ENCODE measurements at places on chromosomes 1 and 21.

- no peaks in the 10 kb centered on the region for H3K27me3 ChIP-seq
- no peak overlapping the region for H3K27ac ChIP-seq
- no peaks in the 10 kb centered on the region for H3K36me3 ChIP-seq
- H3K4me3 ChIP-seq, result no peak overlapping the region
- H3K4me1 ChIP-seq, result no peaks in the 10 kb centered on the region
These were observed 98.4 kb upstream of the USP25 start for GRCh38 chr21:15631342-15631741.

- DNase-seq, result no peak
- no peak overlapping the region for H3K27ac ChIP-seq
- H3K4me1 ChIP-seq, result no peaks in the 10 kb centered on the region
- H3K27me3 ChIP-seq, result no peaks in the 10 kb centered on the region
- H3K4me3 ChIP-seq, result no peak overlapping the region
These were observed 22.4 kb downstream of the ARMH1 start for GRCh38 chr1:44696789-44697345.

GRCh38 chr1:243253211-243253925, 1.7 kb downstream of the CEP170 start:
- H3K36me3 ChIP-seq, result no peaks in the 10 kb centered on the region
- H3K27me3 ChIP-seq, result no peaks in the 10 kb centered on the region
- peak overlapping the region; percentile 79 for H3K4me3 ChIP-seq
- peaks cover 70% of the 10 kb centered on the region for H3K4me1 ChIP-seq
- DNase-seq, result no peak

DNA sequence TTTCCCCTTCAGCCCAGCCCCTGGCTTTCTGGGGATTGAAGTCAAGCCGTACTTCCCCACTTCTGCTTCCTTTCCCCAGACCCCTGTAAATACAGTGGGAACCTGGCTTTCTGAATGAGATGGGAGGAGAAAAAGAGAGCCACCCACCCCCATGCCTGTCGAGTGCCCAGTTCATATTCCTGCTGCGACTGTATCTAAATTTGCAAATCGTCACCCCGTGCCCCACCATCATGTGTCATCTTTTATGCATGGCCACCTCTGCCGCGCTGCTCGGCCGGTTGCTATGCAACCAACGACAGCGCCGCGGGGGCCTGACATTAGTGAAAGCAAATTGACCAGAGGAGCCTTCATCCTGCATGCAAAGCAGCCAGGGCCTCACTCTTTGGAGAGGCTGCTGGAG, 143.0 kb downstream of the ELAVL4 start:
- no peak overlapping the region for H3K27ac ChIP-seq
- H3K4me1 ChIP-seq, result no peaks in the 10 kb centered on the region
- no peaks in the 10 kb centered on the region for H3K36me3 ChIP-seq
- no peak overlapping the region for H3K4me3 ChIP-seq

Measured in gastrocnemius medialis (tissue), 4 donors.